ENCODE measurements at places on chromosomes 7 and 10.

GRCh38 chr7:90484706-90485105 lies 15.3 kb downstream of the PTTG1IP2 start:
- no peak for DNase-seq

GRCh38 chr7:54859066-54859465 lies 100.1 kb upstream of the SEC61G start:
- DNase-seq: no peak

DNA sequence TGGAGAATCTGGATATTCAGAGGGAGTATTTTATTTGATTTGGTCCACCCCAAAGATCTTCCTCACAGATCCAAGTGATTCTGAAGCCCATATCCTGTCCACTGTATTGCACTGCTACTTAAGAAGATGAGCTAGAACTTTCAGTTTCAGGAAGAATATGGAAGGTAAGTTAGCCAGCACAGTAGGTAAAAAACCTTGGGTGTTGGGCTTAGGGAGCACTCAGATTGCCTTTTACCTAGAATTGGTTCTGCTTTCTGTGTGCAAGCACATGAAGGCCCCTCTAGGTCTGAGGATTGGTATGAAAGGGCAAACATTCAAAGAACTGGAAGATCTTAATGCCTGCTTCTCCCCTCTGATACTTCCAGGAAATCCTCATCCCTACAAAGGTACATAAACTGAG lies 146.7 kb upstream of the COL1A2 start:
- DNase-seq: no peak

GRCh38 chr7:94400643-94401427 lies 6.1 kb downstream of the COL1A2 start:
- DNase-seq: no peak

- DNase-seq: no peak
Observed at GRCh38 chr10:9111976-9112375, 1057.5 kb downstream of the GATA3 start.

DNA sequence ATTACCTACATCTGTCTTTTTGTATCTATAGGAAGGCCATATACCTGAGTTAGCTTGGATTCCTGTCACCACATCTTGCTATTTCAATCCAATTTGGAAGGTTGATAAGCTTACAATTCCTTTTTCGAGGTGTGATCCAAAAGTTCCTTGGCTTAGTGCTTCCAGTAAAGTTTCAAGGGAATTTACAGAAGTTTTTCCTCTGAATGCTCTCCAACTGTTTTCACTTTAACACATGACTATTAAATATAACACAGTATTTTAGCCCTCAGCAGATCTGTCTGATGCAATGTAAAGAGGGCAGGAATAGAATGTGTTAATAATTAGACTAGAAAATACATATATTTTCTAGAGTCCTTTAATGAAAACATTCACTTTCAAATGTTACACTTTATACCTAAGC lies 171.4 kb downstream of the DKK1 start:
- DNase-seq: no peak

DNA sequence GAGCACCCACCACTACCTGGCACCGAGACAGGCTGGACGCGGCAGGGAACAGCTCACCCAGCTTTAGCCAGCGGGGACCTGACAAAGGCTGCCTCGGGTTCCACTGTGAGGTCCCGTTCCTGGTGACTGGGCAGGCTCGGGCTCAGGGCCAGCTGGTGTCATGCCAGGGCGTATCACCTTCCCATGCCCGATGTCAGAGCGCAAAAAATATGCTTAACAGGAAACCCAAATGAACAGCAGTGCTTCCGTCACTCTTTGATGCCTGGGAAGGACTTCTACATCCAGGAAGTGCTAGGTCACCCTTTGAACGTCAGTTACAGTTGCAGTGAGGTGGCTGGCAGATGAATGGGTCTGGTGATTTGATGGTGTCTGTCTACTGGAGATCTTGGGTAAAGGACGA lies 106.0 kb downstream of the ADARB2 start:
- no peak for DNase-seq

DNA sequence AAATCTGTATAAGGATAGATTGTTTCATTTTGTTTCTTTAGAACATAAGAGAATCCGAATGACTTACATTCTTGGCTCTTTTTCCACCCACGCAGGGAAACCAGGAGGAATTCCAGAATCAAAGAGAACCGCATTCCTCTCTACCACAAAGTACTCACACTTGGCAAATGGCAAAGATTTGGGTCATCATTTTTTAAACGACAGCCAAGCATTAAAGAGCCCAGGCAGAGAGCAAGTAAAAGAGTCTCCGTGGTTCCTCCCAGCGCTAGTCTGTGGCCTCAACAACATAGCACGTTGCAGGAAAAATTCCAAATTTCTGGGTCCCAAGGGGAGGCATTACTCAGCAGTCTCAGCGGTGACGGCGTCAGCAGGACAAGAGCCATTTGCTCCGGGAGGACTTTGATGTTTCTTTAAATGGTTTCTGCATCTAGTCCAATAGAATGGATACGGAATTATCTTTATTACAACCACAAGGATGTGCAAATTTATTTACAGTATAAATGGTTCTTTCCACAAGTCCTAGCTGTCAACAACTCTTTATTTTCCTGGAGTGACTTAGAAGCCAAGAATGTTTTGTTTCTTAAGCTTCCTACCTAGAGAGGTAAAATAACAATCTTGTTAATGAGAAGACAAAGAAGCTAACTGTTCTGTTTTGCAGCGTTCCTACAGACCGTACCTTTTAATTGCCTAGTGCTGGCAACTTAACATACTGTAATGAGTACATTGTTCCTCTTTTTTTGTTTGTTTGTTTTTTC lies 232.5 kb downstream of the SKIDA1 start:
- no peak for DNase-seq

- no peak for DNase-seq
Observed at GRCh38 chr7:117152213-117153007, 170.4 kb downstream of the WNT2 start.

- DNase-seq: no peak
Observed at GRCh38 chr7:55043691-55044370, 25.0 kb downstream of the EGFR start.

- peak; percentile 19 for DNase-seq
Observed at GRCh38 chr10:119478111-119478802, 64.3 kb downstream of the RGS10 start.

DNA sequence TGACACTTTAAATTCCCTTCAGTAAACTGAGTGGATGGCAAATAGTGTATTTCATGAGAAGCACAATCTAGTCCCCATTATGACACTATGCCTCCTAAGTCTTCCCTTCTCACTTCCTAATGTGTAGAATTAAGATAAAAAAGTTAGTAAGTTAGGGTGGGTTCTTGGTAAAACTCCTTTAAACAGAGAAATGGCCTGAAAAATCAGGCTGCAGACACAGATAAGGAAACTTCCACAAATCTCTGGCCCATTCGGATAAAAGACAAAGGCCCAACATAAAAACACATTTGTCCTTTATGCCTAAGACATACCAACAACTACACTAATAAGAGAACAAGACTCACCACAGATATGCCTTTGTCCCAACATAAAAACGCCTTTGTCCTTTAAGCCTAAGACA lies 21.5 kb downstream of the AKR1C8 start:
- DNase-seq: no peak

All from CD4-positive, alpha-beta T cell treated with Interleukin-10 for 1 hour (primary cell).